Tongue (tissue), 3 donors: ENCODE measurements at places on chromosomes 6 and 20.

- DNase-seq: no peak
Measured at GRCh38 chr6:155693573-155694418, 238.2 kb upstream of the NOX3 start.

GRCh38 chr6:6193221-6193745 is 127.2 kb downstream of the F13A1 start:
- no peak for DNase-seq

GRCh38 chr20:61801857-61802442 is 263.7 kb downstream of the TAF4 start:
- no peak for DNase-seq

GRCh38 chr6:7998103-7998725 is 66.0 kb downstream of the BLOC1S5 start:
- DNase-seq: no peak

DNA sequence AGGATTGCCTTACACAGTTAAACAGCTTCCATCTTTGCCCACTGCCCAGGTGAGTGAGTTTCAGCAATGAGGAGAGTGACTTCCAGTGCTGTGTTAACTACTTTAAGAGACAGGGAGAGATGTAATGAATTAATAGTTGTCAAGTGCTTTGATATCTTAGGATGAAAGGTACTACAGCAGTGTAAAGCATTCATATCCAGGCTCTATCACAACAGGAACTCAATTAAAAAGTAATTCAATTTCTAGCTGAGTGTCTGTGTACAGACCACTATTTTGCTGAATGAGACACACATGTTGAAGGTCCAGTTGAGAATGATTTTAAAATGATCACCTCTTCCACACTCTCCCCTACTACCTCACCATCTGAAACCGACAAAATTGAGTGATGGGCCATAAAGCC is 70.7 kb upstream of the BEND3 start:
- no peak for DNase-seq
